ENCODE measurements at places on chromosomes 11 and 22.

DNA sequence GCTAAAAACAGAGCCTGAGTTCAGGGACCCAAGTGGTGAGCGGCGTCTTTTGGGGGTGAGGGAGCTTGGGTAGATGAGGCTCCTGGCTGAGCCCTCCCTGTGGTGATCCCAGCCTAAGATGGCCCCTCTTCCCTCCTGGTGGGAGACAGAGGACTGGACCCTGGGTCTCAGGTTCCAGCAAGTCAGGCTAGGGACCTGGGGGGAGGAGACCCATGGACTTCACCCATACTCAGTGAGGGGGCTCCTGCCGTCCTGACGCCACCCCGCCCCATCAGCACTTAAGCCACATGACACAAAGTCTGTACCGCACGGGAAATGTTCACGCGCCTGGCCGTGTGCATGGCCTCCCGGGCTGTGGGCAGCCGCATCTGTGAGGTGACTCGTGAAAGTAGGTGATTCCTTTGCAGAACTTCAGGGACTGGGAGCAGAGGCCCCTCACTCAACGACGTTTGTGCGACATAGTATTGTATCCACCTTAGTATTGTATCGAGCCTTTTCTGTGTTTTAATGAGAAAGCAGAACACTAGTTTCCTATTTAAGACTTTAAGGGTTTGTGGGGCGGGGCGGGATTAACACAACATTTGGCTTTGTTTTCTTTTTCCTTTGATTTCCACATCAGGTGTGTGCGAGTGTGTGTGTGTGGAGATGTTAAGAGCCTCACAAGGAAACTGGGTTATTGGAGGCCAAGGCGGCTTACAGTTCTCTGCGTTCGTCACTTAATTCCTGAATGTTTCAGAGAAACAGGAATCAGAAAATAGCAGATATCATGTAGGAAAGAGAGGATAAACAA is 18.4 kb upstream of the TMEM191C start:
- DNase-seq, result no peak

DNA sequence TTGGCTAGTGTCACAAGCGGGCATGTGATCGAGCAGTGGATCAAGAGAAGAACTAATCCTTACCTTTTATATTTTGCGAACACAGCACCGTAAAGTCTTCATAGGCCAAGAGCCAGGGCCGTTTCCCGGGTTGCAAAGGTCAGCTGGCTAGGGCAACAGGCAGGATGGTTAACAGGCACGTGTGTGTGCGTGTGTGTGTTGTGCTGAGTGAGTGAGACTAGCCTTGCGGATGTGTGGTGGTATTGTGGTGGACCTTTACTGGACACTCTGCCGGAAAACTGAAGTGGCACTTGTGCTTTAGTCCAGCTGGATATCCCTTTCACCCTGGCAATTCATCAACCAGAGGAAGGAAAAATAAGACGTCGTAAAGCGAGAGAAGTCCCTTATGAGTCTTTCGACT is 176.7 kb downstream of the BCR start:
- no peak for DNase-seq

GRCh38 chr11:47940904-47941649 is 39.3 kb upstream of the PTPRJ start:
- DNase-seq, result no peak

DNA sequence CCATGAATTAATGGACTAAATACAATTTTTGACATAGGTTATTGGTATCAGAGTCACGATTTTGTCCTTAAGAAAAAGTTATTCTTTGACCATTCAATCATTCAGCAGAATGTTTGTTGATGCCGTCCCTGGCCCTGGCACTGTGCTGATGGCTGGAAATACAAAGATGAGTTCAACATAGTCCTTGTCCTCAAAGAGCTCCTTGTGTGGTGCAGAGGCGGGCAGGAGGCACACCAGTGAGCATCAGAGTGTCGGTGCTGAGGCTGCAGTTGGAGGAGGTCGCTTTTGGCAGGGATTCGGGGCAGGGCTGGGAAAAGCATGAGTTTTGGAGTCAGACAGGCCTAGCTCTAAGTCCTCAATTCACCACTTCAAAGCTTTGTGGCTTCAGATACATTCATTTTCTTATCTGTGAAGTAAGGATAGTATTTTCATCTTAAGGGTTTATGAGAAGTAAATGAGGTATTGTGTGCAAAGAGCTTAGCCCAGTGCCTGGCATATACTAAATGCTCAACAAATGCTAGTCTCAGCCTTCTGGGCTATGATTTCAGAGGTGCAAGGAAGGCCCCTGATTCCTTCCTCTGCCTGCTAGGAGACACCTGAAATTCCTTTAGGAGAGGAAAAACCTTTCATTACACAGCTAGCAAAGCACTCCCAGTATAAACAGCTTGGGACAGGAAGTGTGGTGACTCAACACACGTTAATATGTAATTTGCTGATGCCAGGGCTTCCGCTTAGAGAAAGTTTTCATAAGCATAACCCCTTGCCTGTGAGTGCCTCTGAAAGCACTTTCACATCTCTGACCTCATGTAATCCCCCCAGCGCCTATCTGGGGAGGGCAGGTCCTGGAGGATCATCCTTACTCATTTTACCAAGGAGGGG is 113.8 kb downstream of the NECTIN1 start:
- no peak for DNase-seq

GRCh38 chr22:21917181-21917958 is 35.3 kb downstream of the PPM1F start:
- DNase-seq, result no peak

- DNase-seq, result no peak
These were observed 353.7 kb downstream of the MIAT start for GRCh38 chr22:27011133-27011532.

DNA sequence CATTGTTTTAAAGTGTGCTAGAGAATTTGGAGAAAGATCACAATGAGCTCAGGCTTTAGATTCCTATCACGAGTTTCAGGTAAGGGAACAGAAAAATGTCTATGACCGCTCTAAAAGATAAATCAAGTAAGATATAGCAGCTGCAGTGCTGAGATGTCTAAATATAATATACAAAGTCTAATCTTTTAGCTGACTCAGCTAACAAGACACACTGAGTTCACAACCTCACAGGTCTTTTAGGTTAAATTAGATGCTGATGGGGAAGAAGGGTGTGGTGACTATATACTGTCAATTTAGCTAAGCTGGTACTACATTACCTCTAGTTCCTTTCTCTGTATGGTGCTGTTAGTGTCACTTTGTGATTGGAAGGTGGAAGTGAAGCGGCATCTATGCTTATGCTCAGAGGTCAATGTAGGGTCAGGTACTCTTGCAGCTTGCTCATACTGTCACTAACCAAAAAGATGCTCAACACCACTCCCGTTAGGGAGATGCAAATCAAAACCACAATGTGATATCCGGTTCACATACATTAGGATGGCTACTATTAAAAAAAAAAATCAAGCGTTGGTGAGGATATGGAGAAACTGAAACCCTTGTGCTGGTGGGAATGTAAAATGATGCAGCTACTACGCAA is 283.5 kb downstream of the SWAP70 start:
- DNase-seq, result no peak

DNA sequence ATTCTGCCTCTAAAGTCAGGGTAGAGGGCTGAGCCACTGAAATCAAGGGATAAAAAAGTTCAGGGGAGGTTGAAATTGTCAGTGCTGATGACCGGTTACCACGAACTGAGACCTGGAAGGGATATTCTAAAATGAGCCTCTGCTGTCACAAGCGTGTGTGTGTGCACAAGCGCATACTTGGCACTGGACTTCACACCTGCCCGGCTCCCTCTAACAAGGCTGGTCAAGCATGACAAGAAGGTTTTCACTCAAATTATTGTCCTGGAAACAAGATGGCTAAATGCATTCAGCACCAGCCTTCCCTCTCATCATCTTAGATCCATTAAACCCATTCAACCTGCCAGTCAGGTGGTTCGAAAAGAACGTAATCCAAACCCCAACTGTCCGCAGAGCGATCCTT is 54.8 kb upstream of the CECR2 start:
- DNase-seq, result no peak

DNA sequence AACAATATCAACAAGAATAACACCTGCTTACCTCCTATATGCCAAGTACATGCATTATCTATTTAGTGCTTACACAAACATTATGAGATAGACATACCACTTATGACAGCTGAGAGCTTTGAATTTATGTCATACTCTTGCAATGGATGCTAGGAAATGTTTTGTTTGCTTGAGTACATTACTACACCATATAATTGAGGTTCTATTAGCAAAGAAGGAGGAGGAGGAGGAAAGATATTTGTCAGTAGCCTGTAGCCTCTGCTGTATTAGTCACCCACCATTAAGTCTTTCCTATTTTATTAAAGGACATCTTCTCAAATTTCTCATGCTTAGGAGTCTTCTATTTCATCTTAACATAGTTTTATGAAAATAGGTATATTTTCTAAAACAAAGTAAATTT is 6.4 kb downstream of the ANO5 start:
- DNase-seq, result no peak

DNA sequence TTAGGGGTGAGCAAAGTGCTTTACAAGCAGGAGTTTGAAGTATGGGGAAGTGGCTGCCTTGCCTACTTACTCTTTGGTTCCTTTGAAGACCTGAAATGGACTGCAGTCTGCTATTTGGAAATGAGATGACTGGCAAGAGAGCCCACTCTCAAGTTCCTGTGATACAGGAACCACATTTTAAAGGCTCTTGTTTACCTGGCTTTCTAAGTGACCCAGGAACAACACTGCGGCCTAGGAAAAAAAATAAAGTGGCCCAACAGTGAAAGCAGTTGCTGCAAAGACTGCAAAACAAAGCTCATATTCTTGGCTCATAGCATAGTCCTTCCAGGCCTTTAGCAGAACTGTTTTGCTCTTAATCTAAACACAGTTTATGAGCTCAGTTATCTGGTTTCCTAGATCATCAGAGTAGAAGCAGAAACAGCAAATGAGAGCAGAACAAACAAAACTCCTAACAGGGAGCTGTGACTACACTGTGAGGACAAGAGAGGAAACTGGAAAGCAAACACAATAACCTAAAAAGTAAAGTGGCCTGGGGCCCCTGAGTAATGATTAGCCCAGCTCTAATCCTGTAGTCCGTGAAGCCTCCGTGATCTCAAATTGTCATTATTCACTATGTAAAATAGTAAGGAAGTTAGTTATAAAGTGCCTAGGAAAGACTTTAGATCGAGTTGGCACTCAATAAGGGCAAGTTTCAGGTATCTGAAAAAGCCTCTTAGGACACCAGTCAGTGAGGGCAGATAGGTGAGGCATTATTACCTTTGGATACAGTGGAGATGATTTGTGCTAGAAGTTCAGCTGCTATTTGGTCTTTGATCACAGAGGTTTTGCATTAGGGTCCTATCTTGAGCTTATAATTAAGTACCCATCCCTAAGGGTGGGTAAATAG is 11.5 kb downstream of the CCDC117 start:
- no peak for DNase-seq

DNA sequence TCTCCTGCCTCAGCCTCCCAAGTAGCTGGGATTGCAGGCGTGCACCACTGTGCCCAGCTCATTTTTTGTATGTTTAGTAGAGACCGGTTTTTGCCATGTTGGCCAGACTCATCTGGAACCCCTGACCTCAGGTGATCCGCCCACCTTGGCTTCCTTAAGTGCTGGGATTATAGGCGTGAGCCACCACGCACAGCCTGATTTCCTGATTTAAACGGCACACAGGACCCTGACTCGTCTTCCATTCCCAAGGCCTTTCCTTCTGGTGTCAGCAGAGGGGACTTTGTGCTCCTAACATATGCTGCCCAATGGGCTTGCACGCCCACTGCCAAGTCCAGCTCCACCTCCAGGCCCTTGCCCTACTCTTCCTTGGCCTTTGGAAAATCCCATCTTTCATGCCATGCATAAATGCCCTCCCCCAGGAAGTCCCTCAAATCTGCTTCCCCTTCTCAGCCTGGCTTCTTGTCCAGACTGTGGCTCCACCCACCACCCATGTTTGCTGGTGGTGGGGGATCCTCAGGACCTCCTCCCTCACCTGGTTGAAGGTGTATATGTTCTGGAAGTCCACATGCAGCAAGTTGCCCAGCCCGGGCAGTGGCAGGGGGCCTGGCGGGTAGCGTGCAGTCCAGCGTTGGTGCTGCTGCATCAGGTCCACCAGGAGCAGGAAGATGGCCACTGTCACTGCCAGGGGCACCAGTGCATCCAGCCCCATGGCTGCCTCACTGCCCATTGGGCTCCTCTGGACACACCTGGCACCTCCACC is 23.9 kb upstream of the CYP2D6 start:
- no peak for DNase-seq

DNA sequence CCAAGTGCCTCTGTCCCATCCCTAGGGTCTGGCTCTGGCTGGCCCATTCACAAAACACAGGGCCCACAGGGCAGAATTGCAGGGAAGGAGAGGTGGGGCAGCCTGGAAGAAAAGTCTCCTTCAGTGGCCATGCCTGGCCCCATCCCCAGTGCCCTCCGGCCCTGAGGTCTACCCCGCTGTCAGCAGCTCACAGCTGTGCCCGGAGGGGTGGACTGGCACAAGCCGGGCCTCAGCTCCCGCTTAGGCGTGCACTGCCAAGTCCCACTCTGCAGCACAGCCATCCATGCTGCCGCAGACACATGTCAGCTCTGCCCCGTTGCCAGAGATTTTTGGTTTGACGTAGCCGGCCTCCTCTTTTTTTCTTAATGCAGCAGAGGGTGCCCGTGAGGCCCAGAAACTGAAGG is 3.9 kb upstream of the SCN2B start:
- no peak for DNase-seq

- no peak for DNase-seq
These were observed 24.4 kb upstream of the HSPA8 start for GRCh38 chr11:123086305-123086704.

GRCh38 chr11:108398439-108398838 is 68.9 kb downstream of the C11orf65 start:
- no peak for DNase-seq

GRCh38 chr11:32952421-32952820 is 59.8 kb downstream of the QSER1 start:
- DNase-seq, result no peak

DNA sequence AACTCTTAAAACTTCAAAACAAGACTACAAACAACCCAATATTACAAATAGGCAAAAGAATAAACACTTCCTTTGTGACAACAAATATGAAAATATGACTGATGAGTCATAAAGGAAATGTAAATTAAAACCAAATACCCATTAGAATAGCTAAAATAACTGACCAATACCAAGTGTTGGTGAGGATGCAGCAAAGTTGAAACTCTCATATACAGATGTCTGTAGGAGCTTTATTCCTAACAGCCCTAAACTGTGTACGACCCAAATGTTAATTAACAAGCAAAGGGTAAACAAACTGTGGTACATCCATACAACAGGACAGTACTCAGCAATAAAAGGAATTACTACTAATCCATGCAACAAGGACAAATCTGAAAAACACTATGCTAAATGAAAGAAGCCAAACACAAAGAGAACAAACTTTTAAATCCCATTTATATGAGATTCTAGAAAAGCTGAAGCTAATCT is 43.0 kb downstream of the MAPK1 start:
- no peak for DNase-seq

All from activated naive CD4-positive, alpha-beta T cell treated with Interleukin-2 at 50 U/mL for 16 hours (primary cell).